ENCODE measurements at places on chromosomes 2 and 18.

- no peak for DNase-seq
Observed at GRCh38 chr2:166485558-166486178, 8.4 kb downstream of the SCN7A start.

- DNase-seq, result no peak
Observed at GRCh38 chr2:64975232-64975821, 13.9 kb upstream of the SLC1A4 start.

- DNase-seq, result no peak
Observed at GRCh38 chr2:110995911-110996310, 124.8 kb upstream of the BCL2L11 start.

- no peak for DNase-seq
Observed at GRCh38 chr2:187150670-187151069, 297.4 kb downstream of the CALCRL start.

GRCh38 chr2:166365239-166365638 is 10.5 kb downstream of the SCN9A start:
- DNase-seq, result no peak

DNA sequence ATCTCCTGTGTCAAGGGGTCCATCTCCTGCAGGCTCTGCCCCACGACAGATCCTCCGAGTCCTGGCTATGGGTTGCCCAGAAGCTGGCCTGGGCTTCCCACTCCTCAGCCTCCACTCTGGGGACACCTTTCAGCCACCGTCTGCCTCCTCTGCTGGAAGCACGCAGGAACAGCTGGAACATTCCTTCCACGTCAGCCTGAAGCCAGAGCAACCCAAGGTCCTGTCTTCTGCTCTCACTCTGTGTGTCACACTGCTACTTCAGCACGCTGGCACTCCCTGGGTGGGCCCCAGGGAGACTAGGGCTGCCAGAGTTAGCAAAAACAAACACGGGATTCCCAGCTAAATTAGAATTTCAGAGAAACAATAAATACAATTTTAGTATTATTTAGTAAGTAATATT is 148.8 kb downstream of the HRH4 start:
- no peak for DNase-seq

GRCh38 chr18:49802623-49803022 is 10.7 kb downstream of the ACAA2 start:
- no peak for DNase-seq

GRCh38 chr2:2399396-2399795 is 68.3 kb upstream of the MYT1L start:
- no peak for DNase-seq

DNA sequence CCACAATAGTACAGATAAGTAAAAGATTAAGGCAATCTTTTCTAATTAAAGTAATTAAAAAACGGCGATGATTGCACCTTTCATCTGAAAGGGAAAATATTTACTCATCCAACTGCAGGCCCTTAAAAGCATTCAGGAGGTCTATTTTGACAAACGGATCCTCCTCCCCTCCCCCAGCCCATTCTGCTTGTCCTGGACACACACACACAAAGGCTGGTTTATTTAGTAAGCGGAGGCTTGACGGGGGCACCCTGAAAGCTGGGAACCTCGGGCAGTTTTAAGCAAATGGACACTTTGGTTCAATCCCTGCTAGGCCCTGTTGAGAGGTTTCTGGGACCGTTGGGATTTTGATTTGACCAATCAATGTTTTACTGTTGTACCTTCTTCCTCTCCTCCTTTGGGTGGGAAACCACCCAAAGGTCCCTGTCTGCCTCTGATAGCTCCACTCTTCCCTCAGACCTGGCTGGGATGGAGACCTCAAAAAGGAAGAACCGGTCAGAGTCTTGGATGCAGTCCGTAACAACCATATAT is 135.8 kb upstream of the HAAO start:
- peak; percentile 90 for DNase-seq

DNA sequence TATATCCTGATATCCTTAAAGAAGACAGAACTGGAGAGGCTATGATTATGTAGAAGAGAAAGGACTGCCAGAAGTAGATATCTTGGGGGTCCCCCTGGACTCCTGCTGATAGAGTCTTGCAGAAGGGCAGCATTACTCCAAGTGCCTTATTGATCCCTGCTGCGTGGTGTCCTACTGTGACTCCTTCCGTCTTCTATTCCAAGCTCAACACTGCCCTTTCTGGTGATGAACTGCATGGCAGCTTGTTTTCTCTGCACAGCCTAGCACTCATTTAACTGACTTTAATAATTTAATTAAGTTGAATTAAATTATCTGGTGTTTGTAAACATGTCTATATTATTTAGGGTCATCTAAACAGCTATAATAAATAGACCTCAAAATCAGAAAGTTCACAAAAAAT is 194.1 kb upstream of the DSEL start:
- DNase-seq, result no peak

- no peak for DNase-seq
Observed at GRCh38 chr2:66408905-66409304, 26.0 kb upstream of the MEIS1 start.

GRCh38 chr2:13018490-13018889 is 301.8 kb downstream of the TRIB2 start:
- no peak for DNase-seq

- no peak for DNase-seq
Observed at GRCh38 chr2:5569256-5569655, 122.9 kb upstream of the SOX11 start.

DNA sequence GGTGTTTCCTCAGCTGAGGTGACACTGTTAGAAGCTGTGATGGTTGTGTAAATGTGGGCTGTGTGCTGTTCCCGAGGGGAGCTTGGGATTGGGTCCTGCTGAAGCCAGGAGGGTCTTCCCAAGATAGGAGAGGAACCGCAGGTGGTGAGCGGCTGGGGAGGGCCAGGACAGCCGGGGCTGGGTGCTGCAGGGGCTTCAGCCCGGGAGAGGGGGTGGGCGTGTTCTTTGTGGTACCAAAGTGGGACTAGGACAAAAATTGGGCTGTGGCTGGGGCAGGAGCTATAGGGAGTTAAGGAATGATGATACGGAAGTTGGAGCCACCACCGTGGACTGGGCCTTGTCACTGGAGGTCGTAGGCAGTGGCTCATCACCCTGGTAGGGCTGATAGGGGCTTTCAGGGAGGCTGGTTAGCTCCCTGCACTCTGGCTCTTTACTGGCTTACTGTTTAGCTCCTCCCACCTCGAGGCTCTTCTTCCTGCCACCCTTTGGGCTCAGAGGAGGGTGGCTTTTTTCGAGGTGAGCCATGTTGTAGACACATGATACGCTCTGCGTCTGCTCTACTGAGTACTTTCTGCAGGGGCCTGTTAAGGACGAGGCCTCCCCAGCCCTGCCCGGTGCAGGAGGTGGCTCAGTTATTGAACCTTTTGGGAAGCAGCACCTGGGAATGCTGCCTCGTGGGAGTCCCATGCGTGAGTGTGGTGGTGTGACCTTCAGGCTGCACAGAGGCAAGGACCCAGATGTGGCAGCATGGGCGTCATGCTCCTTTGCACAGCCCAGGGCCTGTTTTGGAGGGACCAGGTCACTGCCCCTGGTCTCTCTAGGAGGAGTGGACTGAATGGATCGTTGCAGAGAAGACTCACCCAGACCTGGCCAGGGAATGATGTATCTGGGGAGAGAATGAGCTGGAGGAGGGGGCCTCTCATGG is 21.6 kb downstream of the ASB1 start:
- DNase-seq, result no peak

DNA sequence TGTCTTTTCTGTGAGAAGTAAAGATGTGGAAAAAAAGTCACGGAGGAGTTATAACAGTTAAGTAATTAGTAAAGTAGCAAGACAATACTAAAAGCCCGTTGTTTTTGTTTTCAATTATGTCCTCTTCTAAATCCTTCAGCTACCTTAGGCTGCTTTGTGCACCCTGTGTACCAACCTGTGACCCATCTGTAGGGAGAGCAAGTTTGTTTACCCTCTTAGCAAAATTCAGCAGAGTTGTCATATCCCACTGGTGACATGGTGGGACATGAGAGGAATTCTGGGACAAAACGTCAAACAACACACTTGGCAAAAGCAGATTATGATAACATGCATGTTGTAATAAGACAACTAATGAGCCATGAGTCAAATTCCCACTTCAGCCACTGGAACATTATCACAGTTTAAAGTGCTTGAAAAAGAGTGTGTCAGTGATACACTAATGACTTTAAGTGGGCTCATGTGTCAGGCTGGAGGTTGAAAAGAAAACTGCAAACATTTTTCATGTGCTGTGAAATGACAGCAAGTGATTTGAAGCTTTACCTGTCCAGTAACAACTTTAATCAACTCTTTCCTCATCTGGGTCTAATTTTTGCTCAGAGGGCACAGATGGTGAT is 392.8 kb upstream of the ACVR2A start:
- DNase-seq, result no peak

DNA sequence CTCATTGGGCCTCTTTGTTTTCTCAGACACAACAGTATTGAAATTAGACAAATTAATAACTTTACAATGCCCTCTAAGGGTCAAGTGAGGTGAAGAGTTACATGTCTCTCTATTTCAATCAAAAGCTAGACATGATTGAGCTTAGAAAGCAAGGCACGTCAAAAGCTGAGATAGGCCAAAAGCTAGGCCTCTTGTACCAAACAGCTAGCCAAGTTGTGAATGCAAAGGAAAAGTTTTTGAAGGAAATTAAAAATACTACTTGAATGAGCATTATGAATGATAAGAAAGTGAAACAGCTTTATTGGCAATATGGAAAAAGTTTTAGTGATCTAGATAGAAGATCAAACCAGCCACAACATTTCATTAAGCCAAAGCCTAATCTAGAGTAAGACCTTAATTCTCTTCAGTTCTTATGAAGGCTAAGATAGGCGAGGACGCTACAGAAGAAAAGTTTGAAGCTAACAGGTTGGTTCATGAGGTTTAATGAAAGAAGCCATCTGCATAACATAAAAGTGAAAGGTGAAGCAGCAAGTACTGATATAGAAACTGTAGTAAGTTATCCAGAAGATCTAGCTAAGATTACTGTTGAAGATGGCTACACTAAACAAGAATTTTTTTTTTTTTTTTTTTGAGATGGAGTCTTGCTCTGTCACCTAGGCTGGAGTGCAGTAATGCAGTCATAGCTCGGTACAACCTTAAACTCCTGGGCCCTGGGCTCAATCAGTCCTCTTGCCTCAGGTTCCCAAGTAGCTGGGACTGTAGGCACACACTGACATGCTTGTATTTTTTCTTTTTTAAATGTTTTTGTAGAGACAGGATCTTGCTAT is 65.5 kb downstream of the FAM117B start:
- DNase-seq, result no peak

DNA sequence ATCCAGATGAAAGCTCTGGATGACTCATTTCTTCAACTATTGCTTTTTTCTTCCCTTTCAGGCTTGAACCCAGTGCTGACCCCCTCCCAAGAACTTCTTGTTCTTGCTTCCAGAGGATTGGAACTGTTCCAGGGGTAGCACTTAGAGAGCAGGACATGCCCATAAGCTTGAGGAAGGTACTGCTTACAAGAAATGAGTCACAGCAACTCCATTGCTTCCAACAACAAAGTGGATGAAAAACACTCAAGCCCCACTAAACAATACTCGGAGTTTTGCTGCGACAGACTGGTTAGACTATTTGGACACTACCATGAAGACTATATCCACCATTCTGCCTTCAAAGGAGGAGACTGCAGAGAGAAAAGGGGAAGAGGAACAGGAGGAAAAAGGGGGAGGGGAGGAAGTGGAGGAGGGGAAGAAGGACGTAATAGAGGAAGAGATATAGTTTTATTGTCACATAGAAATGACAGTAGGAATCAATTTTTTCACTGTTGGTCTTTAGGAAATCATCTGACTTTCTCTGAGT is 1.6 kb upstream of the EPC2 start:
- no peak for DNase-seq

DNA sequence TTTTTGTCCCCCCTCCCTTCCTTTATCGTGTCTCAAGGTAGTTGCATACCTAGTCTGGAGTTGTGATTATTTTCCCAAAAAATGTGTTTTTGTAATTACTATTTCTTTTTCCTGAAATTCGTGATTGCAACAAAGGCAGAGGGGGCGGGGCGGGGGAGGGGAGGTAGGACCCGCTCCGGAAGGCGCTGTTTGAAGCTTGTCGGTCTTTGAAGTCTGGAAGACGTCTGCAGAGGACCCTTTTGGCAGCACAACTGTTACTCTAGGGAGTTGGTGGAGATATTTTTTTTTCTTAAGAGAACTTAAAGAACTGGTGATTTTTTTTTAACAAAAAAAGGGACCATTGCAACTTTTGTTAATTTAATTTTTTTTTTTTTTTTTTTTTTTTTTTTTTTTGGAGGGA is 2.1 kb downstream of the SOX11 start:
- DNase-seq, result peak; percentile 47

DNA sequence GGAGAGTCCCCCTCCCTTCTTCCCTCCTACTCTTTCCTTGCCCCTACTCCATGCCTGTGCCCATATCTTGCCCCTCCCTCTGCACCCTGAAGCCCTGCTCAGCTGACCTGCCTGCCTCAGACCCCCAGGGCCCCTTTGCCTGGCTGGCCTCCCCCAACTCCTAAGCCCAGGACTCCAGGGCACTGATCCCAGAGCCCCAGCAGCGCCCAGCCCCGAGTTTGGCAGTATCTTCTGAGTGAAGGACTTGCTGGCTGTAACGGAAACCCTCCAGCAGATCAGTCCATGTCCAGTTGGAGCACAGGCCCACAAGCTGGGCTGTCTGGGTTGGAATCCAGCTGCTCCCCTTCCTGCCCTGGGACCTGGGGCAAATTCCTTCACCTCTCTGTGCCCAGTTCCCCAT is 46.0 kb downstream of the MCFD2 start:
- no peak for DNase-seq

- DNase-seq, result peak; percentile 34
Observed at GRCh38 chr2:8511868-8512612, 169.8 kb upstream of the ID2 start.

- no peak for DNase-seq
Observed at GRCh38 chr2:223762853-223763252, 74.5 kb downstream of the AP1S3 start.

DNA sequence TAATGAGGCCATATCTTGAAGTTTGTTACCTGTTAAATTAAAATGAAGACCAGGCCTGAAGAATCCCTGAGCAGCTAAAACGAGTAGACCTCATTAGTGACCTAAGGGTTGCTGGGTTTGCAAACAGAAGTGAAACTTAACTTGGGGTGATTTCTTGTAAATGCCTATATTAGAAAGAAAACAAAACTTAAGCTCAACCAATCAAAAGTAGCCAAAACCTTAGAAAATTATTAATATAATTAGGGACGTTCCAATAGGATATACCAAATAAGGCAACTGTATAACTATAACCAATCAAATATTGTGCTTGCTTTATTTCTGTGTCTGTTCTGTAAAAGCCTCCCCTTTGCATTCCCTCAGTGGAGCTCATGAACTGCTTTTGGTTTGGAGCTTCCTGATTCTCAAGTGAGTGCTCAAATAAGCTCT is 137.9 kb upstream of the VRK2 start:
- no peak for DNase-seq

GRCh38 chr18:25798046-25798445 is 292.4 kb downstream of the SS18 start:
- no peak for DNase-seq

- DNase-seq, result no peak
Observed at GRCh38 chr2:235396071-235396846, 97.6 kb upstream of the AGAP1 start.

- DNase-seq, result peak; percentile 95
Observed at GRCh38 chr2:240819858-240820606, at the start of gene KIF1A. KIF1A (minus strand) TSS chr2:240820219; CDS start chr2:240797752, 22,467 bp downstream.
